ENCODE measurements at places on chromosomes 7 and 10. TPM values are rescaled to one million over a fixed set of nuclear protein-coding genes. Genes with fewer than 3 reads are reported as not detected.

OR6B1 gene
- total RNA-seq = not detected

CDNF gene
- 1.2 TPM for total RNA-seq

SLC13A1 gene
- not detected for total RNA-seq

VSTM4 gene
- 4.7 TPM for total RNA-seq

DYNC1I1 gene
- total RNA-seq = 0.54 TPM

RAPGEF5 gene
- 4.2 TPM for total RNA-seq

IFIT2 gene
- 30.7 TPM for total RNA-seq

PON1 gene
- total RNA-seq = not detected

TLX1 gene
- not detected for total RNA-seq

C7orf57 gene
- 0.09 TPM for total RNA-seq

RGR gene
- not detected for total RNA-seq

SFRP4 gene
- total RNA-seq = 171 TPM

GPNMB gene
- total RNA-seq = 479 TPM
